ENCODE measurements at places on chromosomes 12 and 14. TPM values are rescaled to one million over a fixed set of nuclear protein-coding genes. Genes with fewer than 3 reads are reported as not detected.

NYNRIN gene
- total RNA-seq = 7.1 TPM

FAM181A gene
- not detected for total RNA-seq

- DNase-seq = no peak
Observed at GRCh38 chr14:76715101-76715500, 46.2 kb upstream of the VASH1 start.

DNA sequence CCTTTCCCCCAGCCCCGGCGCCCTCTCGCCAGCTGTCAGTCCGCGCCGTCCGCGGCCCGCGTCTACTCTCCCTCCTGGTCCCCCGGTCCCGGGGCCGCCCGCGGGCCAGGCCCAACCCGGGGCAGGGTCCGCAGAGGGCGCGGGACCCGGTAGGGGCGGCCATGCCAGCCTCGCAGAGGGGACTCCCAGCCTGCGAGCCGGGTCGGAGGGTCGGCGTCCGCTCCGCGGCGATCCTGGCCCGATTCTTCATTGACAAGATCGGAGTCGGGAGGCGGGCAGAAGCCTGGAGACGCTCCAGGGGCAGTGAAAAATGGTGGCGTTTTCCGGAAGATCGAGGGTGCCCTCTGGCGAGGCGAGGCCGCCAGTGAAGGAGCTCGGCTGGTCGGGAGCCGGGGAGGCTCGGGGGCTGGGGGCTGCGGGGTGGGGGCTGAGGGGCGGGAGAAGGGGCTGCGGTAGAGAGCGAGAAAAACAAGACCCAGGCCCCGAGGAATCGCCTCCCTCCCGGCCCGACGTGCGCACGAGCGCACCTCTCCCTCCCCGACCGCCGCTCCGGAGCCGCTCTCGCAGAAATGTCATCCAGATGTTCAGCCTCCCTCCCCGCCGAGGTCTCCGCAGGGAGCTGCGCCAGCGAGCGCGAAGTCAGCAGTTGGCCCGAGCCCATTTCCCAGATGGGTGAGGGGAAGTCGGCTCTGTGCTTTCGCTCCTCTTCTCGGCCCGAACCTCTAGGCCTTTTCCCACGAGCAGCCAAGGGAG is 647 bp upstream of the TGFB3 start:
- DNase-seq = peak; percentile 92

Data from sigmoid colon (tissue), 7 donors.